ENCODE measurements at places on chromosomes 4 and X. TPM values are rescaled to one million over a fixed set of nuclear protein-coding genes. Genes with fewer than 3 reads are reported as not detected.

GRCh38 chr4:40265910-40266274, 69.1 kb downstream of the RHOH start:
- DNase-seq, result no peak

- DNase-seq, result no peak
Measured at GRCh38 chr4:72715299-72715698, 146.3 kb upstream of the ADAMTS3 start.

- no peak for DNase-seq
Measured at GRCh38 chr4:38894322-38894982, 26.8 kb downstream of the FAM114A1 start.

DNA sequence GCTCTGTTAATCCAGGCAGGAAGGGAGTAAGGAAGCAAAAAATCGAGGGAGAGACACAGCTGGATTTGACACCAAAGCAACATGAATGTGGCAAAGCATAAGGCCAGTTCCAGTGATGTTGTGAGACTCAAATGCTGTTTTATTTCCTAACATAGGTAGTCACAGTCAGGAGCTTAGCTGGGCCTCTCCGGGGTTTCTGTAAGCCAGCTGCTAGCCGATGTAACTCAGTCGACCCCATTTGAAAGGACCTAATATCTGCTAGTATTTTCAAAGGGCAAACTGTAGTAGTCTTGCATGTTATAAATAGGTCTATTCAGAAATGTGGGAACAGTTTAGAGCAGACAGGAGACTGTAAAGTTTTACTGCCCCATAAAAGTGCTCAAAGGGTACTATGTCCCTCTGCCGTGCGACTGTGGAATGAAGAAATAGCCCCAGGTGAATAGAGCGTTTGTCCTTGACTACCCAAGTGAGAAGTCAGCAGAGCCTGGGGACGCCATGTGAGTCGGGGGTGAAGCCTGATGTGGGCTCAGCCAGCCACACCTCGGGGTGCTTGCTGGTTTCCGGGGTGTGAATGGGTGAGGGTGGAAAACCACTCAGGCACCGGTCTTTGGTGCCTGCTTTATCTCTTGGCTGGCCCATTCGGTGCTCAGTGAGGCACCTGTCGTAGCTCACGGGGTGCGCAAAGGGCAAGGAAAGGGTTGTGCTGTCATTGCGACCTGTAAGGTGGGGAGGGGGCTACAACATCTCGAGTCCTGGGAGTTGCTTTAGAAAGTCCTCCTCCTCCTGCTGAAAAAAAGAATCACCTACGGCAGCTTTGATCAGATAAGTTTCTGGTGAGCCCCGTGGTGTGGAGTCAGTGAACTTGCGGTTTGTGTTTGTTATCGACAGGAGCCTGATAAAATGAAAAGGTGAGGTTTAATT, 745 bp downstream of the TRIM2 start:
- DNase-seq, result no peak

GRCh38 chrX:155023907-155024833, 1.6 kb upstream of the F8 start:
- DNase-seq, result no peak

DNA sequence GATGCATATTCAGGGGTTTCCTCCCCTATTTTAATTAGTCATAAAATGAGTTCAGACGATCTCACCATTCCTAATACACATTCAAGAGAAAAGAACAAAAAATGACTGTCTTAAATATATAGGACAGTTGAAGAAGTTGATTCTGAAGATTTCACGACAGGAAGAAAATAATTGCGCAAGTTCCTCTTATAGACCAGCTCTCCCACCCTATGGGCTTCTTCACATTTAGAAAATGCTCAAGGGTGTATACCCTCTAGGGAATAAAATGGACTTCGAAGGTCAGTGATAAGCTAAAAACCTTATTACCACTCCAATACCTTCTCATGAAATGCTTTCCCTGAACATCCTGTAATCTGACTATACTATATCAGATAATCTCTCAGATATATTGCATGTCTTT, 149.2 kb upstream of the TEX13C start:
- DNase-seq, result no peak

- DNase-seq, result peak; percentile 99
Measured at GRCh38 chr4:26171941-26172340, 148.9 kb upstream of the RBPJ start.

DNA sequence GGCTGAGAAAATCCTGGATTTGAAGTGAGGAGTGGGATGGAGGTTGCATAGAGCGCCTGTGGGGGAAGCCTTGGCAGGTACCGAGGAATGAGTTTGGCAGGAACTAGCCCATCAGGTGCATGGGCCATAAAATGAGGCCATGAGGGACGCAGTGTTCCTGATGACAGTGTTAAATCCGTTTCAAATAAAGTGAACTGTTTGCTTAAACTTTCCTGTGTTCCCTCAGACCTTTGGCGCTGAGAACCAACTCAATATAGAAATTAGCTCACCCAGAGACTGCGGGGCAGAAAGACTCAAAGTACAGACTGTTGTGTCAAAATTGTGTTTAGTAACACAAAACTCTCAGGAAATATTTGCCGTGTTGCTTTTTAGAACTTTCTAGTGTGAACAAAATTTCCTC, 250.0 kb upstream of the NR3C2 start:
- DNase-seq, result no peak

DNA sequence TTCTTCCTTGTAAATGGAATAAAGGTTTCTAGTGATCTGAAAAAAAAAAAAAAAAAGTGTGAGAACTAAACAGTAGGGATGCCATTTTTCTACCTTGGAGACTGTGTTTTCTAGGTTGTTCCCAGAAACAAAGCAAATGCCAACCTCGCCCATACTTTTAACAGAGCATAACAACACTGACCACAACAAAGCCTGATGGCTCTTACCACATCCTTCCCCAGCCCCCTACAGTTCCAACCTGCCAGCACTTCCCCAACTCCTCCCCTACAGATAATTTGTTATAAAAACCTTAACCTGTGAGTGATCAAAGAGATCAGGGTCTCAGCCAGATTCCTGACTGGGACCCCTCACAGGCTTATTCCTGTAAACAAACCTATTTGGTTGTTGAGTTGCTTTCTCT, 940.0 kb downstream of the SH3BGRL start:
- no peak for DNase-seq

- DNase-seq, result no peak
Measured at GRCh38 chr4:21893136-21893535, 55.4 kb downstream of the KCNIP4 start.

- no peak for DNase-seq
Measured at GRCh38 chr4:14841801-14842768, 160.2 kb upstream of the CPEB2 start.

GRCh38 chr4:77903186-77903585, 40.6 kb downstream of the MRPL1 start:
- no peak for DNase-seq

GRCh38 chr4:10703766-10704429, 19.3 kb upstream of the CLNK start:
- no peak for DNase-seq

GRCh38 chrX:19606902-19607301, 91.6 kb upstream of the MAP3K15 start:
- DNase-seq, result no peak

DNA sequence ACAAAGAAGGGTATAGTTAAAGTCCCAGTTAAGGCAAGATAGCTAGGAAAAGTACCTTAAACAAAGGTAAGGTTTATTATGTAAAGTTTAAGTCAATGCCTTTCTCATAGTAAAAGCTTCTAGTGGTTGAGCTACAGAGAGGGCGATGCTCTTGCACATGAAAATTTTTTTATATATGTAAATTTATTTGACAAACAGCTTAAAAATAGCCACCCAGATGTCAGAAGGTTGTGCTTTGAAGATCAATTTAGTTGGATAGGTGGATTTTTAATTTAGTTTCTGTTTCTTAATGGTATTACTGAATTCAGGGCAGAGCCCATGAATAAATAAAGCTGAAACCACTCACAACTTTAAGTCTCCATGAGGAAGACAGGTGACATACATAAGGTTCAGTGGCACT, 29.4 kb upstream of the PPP1R2C start:
- DNase-seq, result no peak

DNA sequence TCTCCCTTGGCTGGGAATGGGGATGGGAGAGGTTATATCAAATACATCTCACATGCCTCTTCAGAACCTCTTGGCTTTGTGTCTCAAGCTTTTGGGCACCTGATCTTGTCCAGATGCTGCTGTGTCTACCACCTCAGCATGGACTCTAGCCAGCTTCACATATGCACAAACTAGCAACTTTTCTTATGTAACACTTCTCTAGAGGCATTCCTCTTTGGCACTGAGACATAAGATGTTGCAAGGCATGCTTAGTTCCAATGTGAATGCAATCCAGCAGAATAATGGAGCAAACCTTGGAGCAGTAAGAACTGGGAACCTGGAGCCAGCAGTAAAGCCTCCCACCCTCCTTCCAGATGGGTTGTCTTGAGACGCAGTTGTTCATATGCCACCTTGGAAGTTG, 113.4 kb upstream of the TMEM47 start:
- no peak for DNase-seq

- DNase-seq, result no peak
Measured at GRCh38 chrX:19956306-19956705, 34.6 kb downstream of the BCLAF3 start.

DNA sequence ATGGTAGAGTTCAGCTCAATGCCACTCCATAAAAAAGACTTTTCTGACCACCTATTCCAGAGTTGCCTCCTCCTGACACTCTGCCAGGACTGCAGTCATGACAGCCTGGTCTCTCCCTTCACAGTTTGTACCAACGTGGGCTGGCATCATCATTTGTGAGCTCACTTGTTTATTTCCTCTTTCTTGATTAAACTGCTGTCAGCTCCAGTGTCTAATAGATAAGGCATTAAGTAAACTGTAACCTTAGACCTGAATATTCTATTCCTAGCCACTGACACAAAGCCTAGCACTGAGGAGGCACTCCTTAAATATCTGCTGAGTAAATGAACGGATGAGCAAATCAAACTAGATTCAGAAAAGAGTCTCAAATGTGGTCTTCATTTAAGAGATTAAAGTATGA, 48.7 kb downstream of the DDX60 start:
- no peak for DNase-seq

DNA sequence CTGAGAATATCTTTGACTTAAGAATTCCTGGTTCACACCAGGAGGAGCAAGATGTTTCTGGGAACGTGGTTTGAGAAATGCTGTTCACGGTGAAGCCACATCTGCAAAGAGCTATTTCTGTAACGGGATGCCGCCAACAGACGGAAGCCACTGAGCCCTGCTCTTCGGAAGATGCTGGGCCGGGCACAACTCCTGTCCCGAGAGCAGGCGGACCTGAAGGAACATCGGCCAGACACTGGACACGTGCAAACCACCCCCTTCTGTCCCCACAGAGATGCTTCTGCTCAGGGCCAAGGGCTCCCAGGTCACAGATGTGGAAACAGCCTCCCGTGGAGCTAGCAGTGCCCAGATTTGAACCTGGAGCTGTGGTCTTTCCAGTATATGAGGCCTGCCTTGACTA, 24.3 kb downstream of the HMX1 start:
- no peak for DNase-seq

Gene SLC7A11
- 80.5 TPM for polyA plus RNA-seq

Gene GABRE
- 13.9 TPM for polyA plus RNA-seq

Gene ETDB
- polyA plus RNA-seq, result not detected

Gene MAGEA4
- polyA plus RNA-seq, result not detected

Gene ENPP6
- polyA plus RNA-seq, result 0.02 TPM

Gene BMX
- polyA plus RNA-seq, result not detected

Gene BST1
- 27.6 TPM for polyA plus RNA-seq

Gene EPHA5
- 0.02 TPM for polyA plus RNA-seq

Gene SPATA18
- 9.7 TPM for polyA plus RNA-seq

Gene WWC2
- 43.6 TPM for polyA plus RNA-seq

Gene ATP8A1
- polyA plus RNA-seq, result 0.20 TPM

Gene COX7B2
- polyA plus RNA-seq, result not detected

Gene METTL14
- polyA plus RNA-seq, result 17.6 TPM

Gene ARHGAP36
- not detected for polyA plus RNA-seq

Gene ZNF185
- polyA plus RNA-seq, result 8.7 TPM
